ENCODE measurements at places on chromosomes 4 and X.

DNA sequence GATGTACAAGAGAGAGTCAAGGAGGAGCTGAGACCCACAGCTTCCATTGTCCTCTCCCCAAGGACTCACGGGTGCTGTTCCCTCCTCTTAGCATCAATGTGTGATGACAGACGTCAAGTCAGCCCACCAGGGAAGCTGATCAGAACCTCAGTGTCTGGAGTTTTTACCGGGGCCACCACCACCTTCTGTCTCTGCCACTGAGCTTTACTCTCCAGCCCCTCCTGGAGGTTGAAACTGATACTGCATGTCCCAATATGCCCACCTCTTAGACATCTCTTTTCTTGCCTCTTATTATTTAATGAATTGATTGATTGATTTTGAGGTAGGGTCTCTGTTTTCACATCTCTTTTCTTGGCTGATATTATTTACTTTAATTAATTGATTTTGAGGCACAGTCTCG lies 10.3 kb upstream of the AKAP17A start:
- DNase-seq = peak; percentile 81

DNA sequence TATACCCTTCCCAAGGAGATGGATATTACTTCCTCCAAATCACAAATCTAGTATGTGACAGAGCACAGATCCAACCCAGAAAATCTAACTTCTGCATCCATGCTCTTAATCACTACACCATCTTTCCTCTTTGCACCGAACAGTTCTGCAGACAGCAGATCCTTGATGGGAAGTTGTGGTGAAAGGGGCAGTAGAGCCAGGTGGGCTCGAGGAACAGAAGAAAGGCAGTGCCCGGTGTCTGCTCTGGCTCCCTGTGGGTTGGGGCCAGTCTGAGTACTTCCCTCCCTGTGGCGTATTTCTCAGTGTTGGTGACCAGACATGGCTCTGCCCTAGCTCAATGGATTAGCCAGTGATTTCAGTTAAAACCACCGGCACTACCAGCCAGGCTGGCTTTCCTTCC lies 15.3 kb downstream of the HOPX start:
- DNase-seq = no peak

DNA sequence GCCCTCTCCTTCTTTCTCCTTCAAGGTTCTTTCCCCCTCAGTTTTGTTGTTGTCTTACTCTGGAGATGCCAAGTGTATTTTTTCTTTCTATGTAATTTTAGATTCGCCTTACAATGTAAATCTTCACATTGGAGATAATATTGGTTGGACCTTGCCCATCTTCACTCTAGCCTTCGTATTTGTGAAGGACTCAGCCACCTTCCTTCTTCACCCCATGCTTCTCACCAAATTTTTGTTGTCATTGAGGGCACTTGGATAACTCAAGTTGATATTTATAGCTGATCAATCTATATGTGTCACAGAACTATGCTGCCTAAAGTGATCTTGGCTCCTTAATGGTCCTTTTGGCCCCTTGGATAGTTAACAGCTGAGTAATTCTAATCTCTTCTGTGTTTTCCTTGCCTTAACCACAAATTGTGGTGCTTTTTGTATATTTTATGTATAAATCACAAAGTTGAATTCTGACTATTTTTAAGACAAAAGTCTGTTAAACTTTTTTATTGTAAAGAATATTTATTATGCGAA lies 6.5 kb downstream of the SPRY1 start:
- no peak for DNase-seq

DNA sequence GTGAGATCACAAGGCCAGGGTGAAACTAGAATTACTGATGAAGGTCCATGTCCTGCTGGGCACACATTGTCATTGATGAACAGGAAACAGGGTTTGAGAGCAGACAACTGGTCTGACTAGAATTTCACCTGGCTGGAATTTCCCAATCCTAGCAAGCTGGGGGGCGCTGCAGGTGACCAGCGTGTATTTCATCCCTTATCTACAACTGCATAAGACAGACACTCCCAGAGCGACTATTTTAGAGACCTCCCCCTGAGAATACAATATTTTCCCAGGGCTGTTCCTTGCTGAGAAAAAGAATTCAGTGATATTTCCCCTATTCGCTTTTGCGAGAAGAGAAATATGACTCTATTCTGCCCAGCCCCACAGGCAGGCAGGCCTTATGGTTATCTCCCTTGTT lies 432.6 kb upstream of the GALNT7 start:
- DNase-seq = no peak

- no peak for DNase-seq
Observed at GRCh38 chrX:13033193-13033592, 11.2 kb downstream of the FAM9C start.

- no peak for DNase-seq
Observed at GRCh38 chr4:22552812-22553211, 36.9 kb upstream of the ADGRA3 start.

DNA sequence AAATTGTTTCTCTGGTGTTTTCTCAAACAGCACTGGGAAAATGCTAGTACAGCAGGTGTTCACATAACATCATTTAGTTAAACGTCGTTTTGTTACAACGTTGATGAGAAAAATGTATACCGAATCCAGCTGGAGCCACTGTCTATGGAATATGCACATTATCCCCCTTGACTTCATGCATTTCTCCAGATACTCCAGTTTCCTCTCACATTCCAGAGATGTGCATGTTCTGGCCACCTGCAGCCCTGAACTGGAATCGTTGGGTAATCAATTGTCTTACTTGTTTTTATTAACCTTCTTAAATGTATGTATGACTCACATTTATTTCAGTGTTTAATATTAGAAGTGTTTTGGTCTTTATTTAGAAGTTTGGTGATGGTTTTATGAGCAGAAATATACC lies 18.4 kb upstream of the ODAM start:
- no peak for DNase-seq

DNA sequence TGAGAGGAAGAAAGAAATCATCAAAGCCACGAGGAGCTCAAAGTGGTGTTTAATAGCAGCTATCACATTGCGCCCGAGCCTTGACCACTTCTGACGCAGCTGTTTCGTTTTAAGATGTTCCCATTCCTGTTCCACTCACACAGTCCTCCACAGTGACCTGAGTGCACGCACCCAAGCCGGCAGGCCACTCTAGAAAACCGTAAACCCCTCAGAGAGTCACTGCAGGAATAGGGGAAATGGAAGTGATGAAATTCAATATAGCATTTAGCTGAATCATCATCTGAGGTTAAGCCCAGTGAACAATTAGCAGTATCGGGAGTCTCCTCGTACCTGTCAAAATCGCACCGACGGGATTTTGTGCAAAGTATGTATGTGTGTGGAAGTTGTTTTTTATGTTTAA lies 17.9 kb upstream of the HAND2 start:
- no peak for DNase-seq

- DNase-seq = no peak
Observed at GRCh38 chr4:73187325-73187724, 71.3 kb downstream of the ANKRD17 start.

GRCh38 chr4:1721003-1721665 lies at the start of the genes TACC3 and TMEM129:
Gene TACC3, plus strand, starts transcription at chr4:1721521. Its CDS starts 1,901 bp downstream, at chr4:1723422.
Gene TMEM129, minus strand, starts transcription at chr4:1721323. Its CDS starts 486 bp downstream, at chr4:1720837.
- peak; percentile 97 for DNase-seq

DNA sequence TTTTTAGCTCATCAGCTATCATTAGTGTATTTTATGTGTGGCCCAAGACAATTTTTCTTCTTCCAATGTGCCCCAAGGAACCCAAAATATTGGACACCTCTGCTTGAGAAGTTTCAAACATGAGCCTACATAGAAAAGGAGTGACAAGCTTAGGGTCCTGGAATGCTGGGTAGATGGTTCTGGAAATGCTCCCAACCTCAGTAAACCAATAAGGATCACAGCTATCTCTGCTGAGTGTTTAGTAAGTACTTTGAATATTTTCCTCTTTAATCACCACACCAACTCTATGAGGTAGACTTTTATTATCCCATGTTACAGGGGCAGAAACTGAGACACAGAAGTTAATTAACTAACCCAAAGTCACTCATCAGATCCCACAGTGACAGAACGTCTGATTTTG lies 164.9 kb upstream of the KLF3 start:
- DNase-seq = no peak

GRCh38 chr4:12949719-12950490 lies 534.2 kb downstream of the RAB28 start:
- DNase-seq = no peak

DNA sequence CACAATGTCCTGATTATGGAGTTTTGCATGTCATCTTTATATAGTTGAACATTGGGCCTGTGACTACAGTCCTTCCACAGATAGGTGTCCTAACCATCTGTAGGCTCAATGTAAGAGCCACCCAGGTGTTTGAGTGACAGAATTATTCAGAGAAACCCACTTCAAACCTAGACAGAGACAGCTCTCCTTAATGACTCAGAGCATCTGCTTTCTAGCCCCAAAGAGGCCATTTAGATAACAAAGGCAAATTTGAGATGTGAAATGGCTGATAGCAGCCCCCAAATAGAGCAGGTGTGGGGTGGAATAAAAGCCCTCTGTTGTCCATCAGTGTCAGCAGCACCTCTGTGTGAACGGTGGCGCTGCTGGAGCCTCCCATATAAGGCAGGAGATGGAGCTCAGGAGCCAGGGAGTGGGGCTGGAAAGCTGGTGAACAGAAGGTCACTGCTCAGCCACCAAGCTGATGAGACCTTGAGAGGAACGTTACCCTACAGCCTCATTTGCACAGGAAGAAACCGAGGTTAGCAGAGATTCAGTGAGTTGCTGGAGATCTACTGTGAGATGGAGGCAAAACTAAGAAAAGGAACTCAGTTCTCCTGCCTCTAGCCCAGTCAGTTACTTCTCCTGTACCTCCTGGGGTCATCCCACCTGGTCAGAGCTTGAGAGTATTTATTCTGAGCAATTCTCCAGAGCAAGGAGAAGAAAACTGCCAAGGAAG lies 153.3 kb upstream of the LNX1 start:
- DNase-seq = no peak

DNA sequence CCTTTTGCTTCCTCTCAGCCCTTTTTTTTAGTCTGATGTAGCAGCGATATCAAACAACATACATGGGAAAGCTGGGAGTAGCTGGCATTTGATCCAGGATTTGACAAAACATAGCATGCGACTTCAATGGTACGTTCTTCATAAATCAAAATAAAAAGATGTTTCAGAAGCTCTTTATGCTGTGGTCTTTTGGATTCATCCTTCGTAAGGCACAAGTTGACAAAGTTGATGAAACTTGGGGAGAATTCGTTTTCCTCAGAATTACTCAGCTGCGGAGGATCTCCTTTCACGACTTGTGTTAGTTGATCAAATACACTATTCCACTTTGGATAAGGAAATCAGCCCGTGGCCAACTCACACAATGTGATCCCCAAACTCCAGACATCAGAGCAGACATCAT lies 38.1 kb upstream of the CHIC1 start:
- DNase-seq = no peak

GRCh38 chr4:148540622-148541326 lies 98.6 kb upstream of the NR3C2 start:
- no peak for DNase-seq

DNA sequence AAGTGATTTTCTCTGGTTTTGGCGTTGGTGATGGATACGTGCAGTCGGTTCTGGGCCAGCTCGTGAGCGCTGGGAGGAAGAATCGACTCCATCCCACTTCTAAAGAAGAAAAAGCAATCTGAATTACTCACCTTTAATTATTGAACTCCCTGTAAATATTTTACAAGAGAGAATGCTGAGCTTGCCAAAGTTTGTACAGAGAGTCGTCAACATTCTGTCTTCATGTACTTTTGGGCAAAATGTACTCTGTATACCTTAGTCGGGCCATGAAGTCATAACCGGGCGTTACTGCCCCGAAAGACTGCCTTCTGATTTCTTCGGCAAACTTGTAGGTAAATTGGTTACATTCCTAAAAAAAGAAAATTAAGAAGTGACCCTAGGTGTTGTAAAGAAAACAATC lies 5.5 kb downstream of the PNPLA4 start:
- no peak for DNase-seq

DNA sequence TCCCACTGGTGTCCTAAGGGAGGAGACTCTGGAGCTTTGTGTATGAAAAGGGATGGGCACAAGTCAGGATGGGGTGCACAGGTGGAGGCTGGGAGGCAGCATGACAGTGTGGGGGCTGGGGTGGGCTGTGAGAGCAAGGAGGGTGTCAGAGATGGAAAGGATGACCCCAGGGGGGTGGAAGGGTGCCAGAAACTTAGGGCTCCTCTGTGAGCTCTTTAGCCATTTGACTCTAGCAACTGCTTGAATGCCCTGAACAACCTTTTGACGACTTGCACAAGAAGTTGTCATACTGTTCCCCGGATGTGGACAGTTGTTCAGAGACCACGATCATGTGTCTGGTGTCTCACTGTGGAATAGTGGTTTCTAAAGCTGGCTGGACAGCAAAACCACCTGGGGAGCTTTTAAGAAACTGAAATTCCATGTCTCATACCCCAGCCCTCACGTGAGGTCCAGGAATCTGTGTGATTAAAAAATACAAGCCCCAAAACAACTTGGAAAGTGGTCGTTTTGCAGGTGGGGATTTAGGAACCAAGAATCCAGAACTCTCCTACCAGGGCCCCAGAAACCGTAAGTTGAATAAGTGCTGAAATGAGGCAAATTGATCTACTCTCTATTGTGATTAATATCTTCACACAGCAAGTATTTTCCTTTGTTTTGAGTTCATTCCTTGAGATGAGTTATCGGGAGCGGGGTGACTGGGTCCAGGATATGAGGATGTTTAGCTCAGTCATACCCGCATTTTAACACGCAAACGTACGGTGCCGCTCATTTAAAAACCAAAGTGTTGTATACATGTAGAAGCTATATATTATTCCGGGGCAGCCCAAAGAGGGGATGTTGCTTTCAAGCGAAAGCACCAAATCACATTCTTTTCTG lies 3.4 kb downstream of the RHOH start:
- peak; percentile 76 for DNase-seq

DNA sequence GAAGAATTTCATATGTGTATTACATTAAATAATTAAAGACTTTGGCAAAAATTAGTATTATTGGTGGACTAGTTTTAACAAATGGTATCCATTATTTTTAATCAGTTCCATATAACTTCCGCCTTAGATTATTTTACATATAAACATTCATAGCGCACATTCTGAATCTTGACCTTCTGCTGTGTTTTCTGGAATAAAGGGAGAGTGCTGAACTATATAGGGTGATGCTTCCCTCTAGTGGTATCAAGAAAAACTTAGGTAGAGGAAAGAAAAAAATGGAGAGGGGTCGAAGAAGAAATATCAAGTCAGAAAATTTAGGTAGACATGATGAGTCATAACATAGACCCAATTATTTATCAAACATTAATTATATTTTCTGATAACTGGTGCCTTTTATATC lies 155.6 kb upstream of the PACRGL start:
- no peak for DNase-seq

- DNase-seq = no peak
Observed at GRCh38 chrX:129836827-129837226, 6.9 kb downstream of the ZDHHC9 start.

- no peak for DNase-seq
Observed at GRCh38 chr4:47597696-47598095, 112.6 kb downstream of the ATP10D start.

All from CD4-positive, alpha-beta T cell treated with Interleukin-2 at 100 ng/mL for 4 hours (primary cell).